ENCODE measurements at places on chromosomes 13 and 19.

GRCh38 chr13:99993660-99994637, 12.4 kb downstream of the ZIC2 start:
- DNase-seq, result no peak

DNA sequence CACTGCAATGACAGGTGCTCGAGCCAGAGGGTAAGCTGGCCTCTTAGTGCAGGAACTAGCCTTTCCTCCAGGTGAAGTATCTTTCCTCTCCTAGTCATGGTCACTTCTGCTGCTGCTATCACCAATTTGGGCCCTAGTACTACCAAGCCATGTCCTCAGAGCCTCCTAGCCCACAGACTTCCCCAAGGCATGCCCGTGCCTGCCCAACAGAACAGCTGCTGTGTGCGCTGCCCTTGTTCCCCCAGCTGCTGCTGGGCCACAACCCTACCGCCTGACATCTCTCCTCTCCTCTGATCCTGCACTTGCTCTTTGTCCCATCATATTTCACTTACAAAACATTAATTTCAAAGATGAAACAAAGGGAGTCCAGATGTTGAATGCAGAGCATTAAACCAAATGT, 168.5 kb upstream of the FREM2 start:
- no peak for DNase-seq

- DNase-seq, result no peak
These were observed 2.4 kb downstream of the ZBTB45 start for GRCh38 chr19:58516964-58517833.

DNA sequence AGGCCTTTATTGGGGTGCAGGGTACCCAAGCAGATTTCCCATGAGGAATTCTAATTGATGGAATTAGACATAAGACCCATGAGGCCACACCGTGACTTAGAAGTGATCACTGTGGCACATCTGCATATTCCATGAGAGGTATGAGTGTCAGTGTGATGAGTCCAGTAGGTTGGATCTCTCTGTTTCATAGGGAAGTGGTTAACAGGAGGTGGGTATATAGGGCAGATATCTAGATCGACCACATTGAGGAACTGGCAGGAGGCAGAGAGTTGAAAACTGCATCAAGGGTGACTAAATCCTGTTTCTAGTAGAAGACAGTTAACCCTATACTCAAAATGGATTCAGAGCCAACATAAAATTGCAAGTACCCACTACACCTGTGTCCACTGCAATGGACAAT, 68.6 kb upstream of the MIR17HG start:
- no peak for DNase-seq

DNA sequence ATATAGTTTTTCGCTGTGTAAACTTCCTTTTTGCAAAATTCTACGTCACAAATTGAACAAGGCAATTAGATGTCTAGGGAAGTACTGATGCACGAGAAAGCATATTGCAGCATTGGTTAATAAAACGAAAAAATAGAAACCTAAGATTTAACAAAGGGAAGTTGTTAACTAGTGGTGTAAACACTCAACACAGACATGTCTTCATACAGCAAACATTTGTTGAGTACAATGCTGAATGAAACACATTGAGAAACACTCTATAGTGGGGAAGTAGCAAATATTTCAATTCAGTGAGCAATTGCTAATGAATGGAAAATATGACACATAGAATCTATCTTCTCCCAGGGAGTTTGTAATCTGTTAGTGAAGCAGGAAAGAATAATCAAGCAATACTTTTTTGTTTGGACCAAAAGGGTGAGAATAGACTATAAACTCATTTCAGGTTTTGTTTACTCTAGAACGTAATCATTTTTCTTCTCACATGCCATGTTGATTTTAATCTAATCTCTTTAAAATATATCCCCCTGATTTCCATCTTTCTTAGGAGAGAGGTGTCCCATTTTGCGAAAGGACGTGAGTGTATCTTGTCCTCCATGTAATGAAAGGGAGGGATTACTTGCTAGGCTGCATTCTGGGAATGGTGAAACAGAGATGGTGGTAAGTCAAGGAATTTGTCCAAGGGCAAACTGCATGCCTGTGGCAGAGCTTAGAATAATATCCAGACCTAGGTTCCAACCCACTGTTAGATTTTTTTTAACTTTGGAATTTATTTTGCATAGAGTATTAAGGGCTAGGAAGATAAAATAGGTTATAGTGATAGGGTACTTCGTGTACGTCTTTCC, 1.7 kb upstream of the ANKRD10 start:
- no peak for DNase-seq

- no peak for DNase-seq
These were observed 58.0 kb downstream of the MAP4K1 start for GRCh38 chr19:38559428-38560401.

GRCh38 chr19:8655340-8655709, 24.9 kb downstream of the NFILZ start:
- no peak for DNase-seq

- DNase-seq, result peak; percentile 51
These were observed 8.2 kb upstream of the DHDH start for GRCh38 chr19:48925240-48925843.

DNA sequence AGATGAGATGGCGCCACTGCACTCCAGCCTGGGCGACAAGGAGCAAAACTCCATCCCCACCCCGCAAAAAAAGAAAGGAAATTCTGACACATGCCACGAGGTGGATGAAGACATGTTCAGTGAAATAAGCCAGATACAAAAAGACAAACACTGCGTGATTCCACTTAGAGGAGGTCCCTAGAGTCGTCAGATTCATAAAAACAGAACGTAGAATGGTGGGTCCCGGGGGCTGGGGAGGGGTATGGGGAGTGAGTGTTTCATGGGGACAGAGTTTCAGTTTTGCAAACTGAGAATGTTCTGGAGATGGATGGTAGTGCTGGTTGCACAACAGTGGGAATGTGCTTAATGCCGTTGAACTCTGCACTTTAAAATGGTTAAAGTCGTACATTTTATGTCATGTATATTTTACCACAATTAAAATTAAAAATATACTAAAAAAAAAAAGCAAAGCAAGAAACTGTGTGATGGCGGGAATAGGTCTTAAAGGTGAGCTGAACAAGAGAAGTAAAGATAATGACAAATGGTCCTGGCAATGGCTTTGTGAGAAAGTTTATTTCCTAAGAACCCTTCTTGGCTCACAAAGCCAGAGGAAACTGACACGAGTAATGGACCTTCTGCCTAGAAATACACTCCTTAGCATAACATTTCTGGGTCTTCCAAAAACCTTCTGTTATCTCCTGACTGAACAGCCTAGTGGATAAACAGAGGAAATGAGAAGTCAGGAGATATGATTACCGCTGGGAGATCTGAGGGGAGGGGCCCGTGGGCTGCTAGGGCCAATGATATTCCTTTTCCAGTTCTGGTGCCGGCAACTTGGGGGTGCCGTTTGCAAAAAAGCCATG, 4.2 kb upstream of the SPC24 start:
- no peak for DNase-seq

- DNase-seq, result no peak
These were observed 108.6 kb downstream of the AKAP11 start for GRCh38 chr13:42380420-42381164.

DNA sequence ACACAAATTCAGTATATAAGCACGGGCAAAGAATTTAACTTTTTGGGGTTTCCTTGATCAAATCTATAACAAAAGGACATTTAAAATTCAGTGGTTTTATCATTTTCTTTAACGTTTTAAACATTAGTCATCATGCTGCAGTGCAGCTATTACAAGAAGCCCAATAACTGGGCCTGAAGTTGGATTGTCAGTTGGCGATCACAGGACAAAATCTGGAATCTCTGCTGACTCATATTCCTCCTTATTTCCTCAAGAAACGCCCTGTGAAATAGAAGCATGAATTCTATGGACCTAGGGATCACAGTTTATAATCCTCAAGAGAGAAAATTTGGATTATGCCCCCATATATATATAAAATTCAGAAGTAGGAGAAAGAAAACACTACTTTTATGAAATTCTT, 971.6 kb upstream of the MIR17HG start:
- DNase-seq, result peak; percentile 20

DNA sequence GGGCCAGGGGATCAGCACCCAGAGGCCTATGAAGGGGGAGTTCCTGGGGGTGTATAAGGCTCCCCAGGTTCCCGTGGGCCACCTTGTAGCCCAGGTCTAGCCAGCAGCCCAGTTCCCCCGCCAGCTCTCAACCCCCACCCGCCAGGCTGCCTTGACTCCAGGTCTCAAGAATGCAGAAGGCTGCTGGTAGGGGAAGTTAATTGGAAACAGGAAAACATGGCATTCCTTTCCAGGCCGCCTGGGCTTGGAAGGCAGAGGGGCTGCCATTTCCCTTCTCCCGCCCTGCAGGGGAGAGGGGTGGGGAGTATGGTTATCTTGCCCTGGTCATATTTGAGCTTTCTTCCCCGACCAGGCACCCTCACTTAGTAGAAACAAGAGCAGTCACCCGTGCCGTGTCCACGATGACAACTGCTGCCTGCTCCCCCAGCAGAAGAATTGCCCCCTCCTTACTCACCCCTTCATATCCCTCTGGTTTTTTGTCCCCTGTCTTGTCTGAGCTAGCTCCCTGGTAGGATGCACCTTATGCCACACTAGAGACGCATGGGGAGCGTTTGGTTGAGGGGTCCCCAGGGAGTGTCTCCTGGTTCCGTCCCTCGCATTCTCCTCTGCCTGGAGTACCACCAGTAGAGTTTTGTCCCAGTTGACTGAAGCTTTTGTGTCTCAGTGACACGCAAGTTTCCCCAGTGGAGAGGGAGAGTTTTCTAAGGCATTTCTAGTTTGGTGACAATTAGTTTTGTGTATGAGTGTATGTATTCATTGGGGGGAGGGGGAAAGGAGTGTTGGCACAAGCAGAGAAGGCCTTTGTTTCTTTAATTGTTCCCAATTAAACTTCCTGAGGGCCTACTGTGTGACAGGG, 4.5 kb downstream of the BICRA start:
- DNase-seq, result no peak

DNA sequence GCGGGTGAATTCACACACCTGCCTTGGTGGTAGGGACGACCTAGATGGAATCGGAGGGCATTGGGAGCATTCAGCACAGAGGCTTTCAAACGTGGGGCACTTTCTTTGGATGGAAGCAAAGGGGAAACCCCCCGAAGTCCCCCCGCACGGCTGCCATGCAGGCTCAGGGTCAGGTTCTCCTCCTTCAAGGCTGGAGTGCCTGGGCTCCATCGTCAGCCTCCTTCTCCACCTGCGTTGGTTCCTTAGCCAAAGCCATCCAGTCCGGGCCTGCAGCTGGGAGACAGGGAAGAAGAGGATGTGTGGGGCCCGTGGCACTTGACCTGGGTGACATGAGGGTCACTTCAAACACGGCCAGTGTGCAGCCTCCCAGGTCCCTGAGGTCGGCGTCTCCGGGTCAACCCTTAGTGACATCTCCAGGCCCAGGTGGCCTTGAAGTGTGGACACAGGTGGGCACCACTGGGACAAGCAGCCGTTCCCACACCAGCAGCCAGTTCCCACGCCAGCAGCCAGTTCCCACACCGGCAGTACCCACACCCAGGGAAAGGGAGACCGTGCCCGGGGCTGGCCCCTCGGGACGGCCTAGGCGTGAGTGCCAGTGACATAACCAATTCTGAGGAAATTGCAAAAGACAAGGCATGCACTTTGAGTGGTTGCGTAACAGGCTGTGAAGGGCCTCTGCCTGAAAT, 116.0 kb downstream of the SOX1 start:
- DNase-seq, result no peak

- peak; percentile 14 for DNase-seq
These were observed 592.9 kb downstream of the KCTD12 start for GRCh38 chr13:76293346-76293745.

DNA sequence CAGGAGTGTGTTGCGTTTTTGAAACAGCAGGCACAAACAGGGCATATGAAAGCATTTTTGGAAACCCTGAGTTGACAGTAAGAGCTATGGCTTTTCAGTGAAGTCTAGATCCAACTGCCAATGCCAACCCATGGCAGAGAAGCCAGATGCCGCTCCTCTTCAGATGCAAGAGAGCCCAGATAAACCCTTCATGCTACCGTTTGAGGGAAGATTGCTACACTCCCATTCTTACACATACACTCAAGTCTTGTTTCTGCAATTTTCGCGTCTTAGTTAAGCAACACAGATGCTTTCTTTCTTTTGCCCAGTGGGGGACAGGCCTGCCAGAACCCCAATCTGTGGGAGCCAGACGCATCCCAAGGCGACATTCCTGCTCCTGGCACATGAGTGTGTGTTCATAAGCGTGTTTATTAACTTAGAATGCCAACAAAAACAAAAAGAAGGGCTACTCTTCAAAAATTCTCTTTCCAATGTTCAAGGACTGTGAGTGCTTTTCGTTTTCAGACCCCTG, 10.4 kb downstream of the BORCS8 start:
- DNase-seq, result no peak

DNA sequence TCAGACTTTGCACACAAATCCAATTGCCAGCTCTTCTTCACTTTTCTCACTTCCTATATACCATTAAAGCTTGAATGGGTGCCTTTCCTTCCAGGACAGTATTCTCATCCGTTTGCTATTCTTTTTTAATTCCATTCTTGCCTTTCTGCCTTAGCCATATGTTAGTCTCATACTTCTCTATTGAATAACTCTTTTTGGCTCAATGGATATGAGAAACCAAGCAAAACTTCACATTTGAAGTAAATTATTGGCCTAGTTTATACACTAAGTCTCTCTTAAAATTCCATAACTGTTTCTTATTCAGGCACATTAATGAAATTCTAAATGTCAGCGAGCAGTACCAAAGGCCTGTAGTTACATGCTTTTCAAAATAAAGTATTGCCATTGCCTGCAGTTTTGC, 129.6 kb upstream of the FRY start:
- no peak for DNase-seq

DNA sequence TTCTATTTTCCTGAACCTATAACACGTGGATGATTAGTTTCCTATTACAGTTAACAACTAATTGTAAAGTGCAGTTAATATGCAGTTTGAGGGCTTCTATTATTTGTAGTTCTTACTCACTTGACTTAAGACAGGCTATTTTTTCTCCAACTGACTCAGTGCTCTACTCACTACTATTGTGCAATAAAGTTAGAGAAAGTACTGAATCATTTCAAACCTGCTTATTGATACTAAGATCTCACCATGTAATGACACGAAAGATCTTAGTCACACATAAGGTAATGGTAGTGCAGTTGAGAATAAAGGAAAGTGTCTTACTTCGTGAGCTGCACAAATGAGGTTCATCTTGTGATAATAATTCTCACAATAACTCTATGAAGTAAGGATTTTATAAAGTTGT, 22.8 kb upstream of the ITM2B start:
- DNase-seq, result no peak

DNA sequence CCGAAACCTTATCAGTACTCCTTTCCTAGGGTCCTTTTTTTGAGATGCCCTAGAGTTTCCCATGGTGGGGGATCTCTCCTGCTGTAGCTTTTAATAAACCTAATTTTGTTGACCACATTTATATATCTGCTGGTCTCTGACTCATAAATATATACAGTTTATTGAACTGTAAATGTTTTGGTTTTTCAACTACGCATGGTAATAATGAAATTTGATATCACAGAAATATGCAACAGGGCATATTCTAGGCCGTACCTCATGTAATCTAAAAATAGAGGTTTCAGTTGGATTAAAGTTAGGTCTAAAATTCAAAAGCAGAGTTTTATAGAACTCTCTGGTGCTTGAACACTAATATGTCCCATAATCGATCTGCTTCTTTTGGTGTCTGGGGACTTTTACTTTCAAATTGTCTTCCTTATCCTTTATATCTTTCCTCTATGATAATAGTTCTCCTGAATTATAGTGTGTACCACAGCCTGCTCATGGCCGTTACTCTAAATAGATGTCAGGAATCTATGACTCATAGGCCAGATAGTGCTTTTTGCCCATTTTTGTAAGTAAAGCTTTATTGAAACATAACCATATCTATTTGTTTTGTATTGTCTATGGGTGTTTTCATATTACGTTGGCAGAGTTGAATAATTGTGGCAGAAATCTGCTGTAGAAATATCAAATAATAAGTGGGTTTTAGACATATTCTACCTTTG, 324.8 kb upstream of the PCDH9 start:
- no peak for DNase-seq

Measured in HS-27A (cell line).